RPMI7951 (cell line): ENCODE measurements at places on chromosomes 1 and 21. TPM values are rescaled to one million over a fixed set of nuclear protein-coding genes. Genes with fewer than 3 reads are reported as not detected.

SPATA45 gene
- not detected in 2 replicates for total RNA-seq

SLC25A33 gene
- 6.6 and 8.1 TPM in 2 replicates for total RNA-seq

OR2T11 gene
- total RNA-seq, result not detected in 2 replicates

DNA sequence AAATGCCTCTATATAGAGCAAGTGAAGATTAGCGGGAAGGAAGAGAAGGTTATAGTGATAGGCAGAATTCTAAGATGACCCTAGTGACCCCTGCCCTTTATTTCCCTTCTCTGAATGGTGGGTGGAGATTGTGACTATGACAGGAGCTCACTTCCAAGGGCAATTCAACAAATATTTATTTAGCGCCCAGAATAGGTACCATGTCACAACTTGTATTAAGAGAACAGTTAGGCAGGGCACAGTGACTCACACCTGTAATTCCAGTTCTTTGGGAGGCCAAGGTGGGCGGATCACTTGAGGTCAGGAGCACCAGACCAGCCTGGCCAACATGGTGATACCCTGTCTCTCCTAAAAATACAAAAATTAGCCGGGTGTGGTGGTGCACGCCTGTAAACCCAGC, 236.0 kb upstream of the POGK start:
- DNase-seq, result no peak

KCNA2 gene
- 0.20 and 0.48 TPM in 2 replicates for total RNA-seq

DNA sequence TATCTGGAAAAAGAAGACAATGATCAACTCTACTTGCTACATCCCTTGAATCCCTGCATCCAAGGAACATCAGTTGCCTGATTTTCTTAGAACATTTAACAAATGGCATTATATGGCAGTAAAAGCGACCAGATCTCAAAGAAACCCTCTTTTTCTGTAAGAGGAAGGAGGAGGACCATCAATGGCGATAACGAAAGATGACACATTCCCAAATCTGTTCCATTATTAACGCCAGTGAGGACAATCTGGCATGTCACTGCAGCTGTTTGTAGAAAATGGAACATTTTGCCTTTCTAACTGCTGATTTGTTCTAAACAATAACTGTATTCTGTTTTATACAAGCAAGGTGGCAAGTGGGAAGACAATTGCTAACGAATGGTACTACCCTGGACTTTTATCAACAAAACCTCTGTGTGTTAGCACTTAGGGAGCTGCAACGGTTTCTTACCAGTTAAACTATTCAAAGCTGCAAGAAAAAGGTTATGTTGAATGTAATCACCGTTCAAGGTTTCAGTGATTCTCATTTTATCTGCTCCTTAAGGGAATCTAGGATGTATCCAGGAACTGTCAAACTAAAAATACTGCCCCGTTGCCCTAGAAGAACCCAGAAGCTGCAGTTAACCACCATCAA, 251.9 kb downstream of the SDCCAG8 start:
- DNase-seq, result no peak
